Stimulated activated CD4-positive, alpha-beta T cell treated with anti-CD3 and anti-CD28 coated beads, Interleukin-2, amount 100 ng/mL, for 24 hours (primary cell): ENCODE measurements at places on chromosomes 5 and 9.

DNA sequence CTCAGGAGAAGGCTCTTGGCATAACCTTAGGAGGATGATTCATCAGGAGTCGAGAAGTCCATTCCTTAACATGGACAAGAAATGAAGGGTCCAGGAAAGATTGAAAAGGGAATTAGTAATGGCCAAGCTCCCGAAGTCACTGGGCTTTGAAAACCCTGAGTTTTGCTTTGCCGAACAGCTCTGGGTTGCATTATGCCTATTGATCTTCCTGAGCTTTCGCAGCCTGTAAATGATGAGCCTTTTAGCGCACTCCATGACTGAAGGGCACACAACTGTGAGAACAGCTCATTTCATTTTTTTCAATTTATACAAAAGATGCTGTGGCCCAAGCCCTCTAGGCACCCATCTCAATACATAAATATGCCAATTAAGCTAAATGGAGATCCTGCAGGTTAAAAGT, 25.0 kb upstream of the PUM3 start:
- no peak for DNase-seq

GRCh38 chr5:88799938-88800535, 82.9 kb downstream of the MEF2C start:
- DNase-seq: no peak

DNA sequence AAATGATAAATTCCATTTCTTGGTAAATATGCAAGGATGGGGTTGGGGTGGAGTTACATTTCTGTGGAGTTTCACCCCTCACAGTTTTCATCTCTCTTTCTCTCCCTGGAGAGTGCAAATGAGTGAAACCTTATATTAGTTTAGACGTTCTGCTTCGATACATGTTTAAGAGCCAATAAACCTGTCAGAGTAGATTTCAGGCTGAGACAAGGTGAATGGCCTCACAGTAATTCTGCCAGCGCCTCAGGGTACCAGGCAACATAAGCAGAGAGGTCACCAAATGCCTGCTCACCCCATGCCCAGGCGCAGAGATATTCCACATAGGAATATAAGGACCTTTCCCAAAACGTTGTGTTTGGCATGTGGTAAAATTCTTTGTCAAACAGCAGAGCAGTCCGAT, 154.9 kb upstream of the VLDLR start:
- DNase-seq: no peak

- DNase-seq: no peak
Measured at GRCh38 chr9:110880189-110880588, 158.1 kb downstream of the LPAR1 start.

DNA sequence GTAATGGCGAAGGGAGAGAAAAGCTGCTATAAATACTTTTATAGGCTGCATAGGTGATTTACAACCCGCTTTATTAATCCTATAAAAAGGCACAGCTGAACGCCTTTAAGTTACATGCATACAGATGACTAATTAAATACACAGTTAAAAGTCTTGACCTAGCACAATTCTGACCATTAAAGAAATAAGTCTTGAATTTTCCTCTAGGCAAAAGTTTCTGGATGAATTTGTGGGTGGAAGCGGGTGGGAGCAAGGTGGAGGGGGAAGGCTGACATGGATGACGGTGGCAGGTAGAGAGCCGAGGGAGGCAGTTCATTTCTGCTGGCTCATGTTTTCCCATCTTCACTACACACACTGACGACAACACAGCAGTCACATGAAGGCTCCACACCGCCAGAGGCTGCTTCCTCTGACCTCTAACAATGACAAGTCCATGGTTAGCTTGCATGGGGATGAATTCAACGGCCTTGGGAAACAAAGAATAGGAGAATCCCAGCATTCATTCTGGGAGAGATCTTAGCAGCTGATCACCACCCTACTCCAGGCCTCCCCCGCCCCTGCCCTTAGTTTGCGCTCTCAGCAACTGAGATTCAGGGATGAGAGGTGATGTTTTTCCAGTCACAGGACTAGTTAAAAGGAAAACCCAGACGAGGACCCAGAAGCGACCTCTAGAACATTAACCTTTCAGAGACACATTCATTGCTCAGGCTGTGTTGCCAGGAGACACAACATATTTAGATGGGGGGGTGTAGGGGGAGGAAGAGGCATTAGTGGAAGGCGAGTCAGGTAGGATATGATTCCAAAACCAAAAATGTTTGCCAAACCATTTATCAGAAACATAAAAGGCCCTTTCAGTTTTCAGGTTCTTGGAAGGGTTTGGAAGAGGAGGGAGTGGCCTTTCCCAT, 329.3 kb downstream of the PIK3R1 start:
- no peak for DNase-seq

DNA sequence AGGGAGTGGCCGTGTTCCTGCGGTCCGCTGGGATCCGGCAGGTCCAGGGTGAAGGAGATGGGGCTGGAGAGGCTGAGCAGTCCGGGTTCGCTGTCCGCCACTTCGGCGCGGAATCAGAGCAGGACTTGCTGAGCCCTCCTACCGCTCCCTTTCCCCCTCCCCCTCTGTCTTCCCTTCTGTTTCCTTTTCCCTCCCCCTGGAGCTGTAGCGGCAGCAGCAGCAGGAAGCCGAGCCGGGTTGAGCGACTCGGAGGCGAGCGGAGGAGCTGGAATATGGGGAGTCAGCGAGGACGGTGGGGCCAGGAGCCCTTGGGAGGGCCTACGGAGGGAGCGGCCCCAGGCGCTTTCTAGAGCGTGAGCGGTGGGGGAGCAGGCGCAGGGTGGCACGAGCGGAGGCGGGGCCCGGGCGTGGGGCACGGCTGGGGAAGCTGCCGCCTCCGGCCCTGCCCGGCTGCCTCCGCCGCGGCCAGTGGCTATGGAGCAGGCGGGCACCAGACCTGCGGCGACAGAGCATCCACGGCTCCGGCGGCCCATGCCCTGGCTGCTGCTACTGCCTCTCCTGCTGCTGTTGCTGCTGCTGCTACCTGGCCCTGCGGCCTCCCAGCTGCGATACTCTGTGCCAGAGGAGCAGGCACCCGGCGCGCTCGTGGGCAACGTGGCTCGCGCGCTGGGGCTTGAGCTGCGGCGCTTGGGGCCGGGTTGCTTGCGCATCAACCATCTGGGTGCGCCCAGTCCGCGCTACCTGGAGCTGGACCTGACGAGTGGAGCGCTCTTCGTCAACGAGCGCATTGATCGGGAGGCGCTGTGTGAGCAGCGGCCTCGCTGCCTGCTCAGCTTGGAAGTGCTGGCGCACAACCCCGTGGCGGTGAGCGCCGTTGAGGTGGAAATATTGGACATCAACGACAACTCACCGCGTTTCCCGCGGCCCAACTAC, at the start of gene PCDHAC2:
Gene PCDHAC2, plus strand, starts transcription at position 184 of the 933 bp plus-strand sequence. Its CDS starts 291 bp downstream, at position 475.
- no peak for DNase-seq

DNA sequence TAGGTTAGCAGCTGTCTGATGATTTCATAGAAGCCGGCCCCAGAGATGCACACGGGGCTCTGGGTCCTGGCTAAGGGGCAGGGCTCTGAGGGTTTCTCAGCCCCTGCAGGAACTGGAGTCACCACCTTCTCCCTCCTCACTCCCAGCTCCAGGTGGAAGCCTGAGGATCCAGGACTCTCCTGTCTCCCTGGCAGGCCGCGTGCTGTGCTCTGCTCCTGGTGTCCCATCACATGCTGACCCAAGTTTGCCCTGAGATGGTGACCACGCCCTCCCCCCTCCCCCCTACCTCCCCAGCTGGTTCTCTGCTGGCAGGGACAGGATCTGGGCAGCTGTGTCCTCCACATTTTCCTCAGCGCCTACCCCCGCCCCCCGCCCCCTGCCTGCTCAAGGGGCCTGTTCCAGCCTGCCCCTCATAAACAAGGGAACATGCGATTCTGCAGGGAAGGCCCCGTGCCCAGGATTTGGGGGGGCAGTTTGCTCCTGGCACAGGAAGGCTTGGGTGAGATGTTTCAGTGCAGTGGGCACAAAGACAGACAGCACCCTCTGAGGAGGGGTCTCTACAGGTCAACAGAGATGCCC, 87.4 kb downstream of the PSD2 start:
- no peak for DNase-seq

DNA sequence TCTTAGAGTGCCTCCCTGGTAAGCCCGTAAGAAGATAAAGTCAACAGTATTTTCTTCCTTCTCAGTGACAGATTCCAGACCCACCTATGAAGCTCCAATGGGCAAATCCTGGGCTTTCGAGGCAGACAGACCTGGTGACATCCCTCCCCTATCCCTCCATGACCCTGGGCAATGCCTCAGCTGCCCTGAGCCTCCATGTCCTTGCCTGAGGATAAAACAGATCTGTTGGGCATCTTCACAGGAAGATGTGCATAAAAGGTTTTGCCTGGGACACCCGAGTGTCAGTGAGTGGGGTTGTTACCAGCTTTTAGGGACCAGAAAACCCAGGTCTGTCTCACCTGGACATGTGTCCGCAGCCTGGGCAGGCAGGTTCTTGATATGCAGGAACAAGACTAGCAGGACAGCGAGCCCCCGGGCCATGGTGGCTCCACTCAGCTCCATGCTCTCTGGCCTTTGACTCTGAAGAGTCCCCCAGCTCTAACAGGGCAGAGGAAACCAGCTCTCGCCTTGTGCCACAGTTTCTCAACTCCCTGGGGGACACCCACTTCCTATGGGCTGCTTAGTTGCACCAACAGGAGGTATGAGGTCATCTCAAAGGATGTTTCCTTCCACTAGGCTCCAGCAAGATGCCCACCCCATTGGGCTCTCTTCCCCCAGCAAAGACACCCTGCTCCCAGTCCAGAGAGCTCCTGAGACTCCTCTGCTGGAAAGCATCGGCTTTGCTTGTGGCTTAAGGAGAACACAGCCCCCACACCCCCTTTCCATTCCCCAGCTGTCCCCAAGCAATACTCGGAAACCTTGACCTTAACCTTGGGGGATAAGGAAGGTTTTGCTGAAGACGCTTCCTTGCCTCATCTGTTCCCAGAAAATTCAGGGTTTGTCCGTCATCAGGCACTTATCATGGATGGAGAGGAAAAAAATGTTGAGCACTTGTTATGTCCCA, at the start of gene FCN1:
Gene FCN1, minus strand, starts transcription at position 482 of the 943 bp plus-strand sequence. Its CDS starts 41 bp downstream, at position 441.
- no peak for DNase-seq

DNA sequence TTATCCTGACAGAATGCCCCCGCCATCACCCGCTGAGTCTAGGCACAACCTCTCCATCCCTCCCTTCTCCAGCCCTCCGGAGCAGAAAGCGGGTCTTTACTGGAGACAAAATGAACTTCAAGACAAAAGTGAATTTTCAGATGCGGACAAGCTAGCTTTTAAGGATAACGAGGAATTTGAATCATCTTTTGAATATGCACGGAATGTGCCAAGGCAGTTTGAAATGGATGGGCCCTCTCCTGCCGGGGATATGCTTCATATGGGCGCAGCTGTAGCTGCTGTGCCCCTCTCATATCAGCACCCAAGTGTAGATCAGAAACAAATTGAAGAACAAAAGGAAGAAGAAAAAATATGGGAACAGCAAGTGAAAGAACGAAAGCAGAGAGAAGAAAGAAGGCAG, 37.5 kb downstream of the CPLANE1 start:
- no peak for DNase-seq
